ENCODE measurements at places on chromosomes 7 and 10.

- peak; percentile 57 for DNase-seq
These were observed 11.5 kb downstream of the PMS2 start for GRCh38 chr7:5997210-5997808.

GRCh38 chr10:113982296-113982695 is 61.4 kb upstream of the ADRB1 start:
- DNase-seq: no peak

- peak; percentile 54 for DNase-seq
These were observed 58.4 kb upstream of the MYO3A start for GRCh38 chr10:25875556-25876165.

DNA sequence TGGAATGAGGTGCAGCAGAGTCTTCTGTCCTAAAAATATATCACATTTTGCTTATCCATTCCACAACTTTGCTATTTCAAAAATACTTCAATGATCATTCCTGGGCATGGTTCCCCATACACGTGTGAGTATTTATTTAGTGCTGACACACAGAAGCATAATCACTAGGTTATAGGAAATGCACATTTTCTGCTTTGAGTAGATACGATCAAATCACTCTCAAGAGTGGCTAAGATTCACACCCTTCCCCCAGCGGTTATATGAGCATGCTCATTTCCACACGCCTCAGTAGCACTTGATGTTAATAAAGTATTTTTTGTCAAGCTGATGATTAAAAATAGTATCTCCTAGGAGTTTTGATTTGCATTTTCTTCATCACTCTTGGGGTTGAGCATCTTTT is 93.5 kb upstream of the LRRC4 start:
- no peak for DNase-seq

- DNase-seq: no peak
These were observed at the start of gene PROSER2 for GRCh38 chr10:11823122-11823988. PROSER2 (plus strand) TSS chr10:11823356; CDS start chr10:11852078, 28,722 bp downstream.

DNA sequence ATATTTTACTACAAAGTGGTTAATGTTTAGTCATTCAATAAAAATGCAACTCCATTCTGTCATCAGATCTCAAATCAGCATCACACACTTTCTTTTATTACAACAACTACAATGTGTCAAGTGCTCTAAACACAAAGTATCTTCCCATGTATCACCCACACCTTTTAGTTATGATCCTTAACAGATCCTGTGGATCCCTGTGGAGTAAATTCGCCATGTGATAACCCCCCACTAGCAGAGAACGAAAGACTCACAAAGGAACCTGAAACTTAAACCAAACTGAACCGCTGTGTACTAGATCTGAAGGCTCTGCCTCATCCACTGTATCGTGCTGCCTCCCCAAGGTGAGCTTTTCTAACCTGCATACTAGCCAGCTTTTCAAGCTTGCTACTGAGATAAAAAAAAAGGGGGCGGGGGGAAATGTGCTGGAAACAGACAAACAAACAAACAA is 1.7 kb downstream of the DPY19L1 start:
- DNase-seq: peak; percentile 39

- DNase-seq: no peak
These were observed 172.3 kb downstream of the KCND2 start for GRCh38 chr7:120445276-120445675.

DNA sequence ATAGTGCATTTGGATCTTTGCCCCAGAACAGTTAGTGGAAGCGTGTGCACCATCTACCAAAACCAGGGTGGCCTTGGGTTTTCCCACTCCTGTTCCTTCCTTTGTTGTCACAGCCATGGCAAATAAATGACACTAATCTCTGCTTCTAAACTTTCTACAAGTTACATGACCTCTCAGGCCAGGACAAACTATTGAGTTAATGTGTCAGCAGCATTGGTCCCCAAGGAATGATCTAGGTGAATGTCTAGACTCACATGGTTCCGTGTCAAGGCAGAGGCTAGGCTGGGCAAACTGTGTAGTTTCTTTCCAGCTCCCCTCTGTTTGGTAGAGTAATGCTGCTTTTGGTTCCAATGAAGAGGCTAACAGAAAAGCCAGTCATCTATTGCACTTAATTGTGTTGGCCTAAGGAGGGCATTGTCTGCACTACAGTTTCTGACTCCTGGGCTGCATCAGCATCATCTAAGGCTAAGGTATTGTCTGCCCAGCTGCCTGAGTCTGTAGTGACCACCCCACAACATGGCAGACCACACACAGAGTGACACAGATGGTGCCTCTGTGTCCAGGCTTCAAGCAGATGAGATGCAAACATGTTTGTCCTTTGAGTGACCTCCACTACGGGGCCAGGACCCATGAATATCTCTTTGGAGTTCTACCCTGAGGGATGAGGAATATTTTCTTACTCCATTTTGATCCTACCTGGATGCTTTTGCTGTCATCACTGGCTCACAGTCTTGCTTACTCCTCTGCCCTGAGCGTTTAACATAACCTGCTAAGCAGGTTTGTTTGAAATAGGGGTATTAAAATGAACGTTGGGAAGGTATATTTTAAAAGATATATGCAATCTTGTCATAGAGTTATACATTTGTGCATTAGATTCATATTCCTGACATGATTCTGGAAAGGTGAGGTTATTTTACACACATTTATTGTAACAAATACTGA is 1.7 kb downstream of the CYP3A4 start:
- no peak for DNase-seq

DNA sequence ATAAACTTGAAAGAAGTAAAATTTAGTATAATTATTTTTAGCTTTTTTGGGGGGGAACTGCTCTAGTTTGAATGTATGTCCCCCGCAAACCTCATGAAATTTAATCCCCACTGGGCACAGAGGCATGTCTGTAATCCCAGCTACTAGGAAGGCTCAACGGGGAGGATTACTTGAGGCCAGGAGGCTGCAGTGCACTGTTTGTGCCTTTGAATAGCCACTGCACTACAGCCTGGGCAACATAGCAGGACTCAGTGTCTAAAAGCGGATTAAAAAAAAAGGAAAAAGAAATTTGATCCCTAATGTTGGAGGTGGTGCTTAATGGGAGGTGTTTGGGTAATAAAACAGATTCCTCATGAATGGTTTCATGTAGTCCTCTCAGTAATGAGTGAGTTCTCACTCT is 43.1 kb upstream of the PHF14 start:
- DNase-seq: no peak

DNA sequence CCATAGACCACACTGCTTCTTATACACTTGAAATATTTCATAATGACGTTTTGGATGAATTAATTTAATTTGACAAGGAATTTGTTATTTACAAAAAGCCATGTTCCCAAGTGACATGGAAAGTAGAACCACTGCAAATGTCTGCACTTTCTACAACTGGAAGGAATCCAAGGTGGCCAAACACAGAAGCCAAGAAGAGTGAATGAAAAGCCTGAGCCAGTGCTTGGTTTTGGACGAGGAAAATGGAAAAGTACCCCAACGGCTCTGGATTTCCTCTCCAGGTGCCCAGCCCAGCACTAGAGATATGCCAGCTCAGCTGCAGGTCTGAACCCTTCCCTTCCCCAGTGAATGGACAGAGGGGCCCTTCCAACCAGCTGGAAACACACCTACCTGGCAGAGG is 279.4 kb downstream of the TNS3 start:
- no peak for DNase-seq

DNA sequence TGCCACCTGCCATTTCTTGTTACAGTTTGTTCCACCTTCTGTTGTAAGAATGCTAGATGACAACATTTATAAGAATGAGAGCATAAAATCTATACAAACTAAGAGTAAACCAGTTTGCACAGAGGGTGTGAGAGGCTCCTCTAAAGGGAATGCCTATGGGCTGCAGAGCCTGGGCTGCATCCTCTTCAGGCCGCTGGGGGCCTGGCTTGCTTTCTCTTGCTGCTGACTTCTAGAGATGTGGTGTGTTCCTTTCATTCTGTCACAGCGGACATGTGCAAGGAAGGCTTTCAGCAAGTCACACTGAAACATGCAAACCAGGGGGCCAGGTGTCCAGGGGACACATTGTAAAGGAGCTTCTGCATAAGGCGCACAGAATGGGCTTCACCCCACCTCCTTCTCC is 7.1 kb upstream of the ATP6V1F start:
- DNase-seq: no peak

- no peak for DNase-seq
These were observed 148.0 kb downstream of the FGFR2 start for GRCh38 chr10:121450247-121450646.

DNA sequence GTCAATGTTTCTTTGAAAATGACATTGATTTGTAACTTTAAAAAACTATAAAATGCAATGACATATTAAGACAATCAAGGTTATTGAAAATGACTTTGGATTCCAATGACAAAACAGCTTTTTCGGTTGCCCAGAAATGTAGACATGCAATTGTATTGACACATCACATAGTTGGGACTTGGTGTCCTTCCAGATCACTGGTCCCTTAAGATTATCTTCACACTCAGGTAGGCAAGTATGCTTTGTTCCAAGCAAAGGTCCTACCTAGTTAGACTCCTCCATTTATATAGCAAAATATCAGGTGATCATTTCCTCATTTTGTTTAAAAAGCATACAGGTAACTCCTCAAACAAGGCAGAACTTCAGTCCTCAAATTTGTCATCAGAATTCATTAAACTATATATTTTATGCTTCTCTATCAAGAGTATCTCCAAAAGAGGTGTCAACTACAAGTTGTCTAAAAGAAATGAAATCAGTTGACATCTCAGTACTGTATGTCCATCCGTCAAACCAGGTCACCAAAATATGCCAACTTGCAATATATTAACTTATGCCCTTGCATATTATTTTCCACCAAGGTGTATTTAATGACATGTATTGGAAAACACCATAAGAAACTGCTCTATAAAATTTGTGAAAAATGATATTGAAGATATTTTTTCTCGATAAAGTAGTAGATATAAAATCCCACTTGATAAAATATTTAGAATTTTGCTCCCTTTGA is 64.6 kb downstream of the TSPAN12 start:
- no peak for DNase-seq

DNA sequence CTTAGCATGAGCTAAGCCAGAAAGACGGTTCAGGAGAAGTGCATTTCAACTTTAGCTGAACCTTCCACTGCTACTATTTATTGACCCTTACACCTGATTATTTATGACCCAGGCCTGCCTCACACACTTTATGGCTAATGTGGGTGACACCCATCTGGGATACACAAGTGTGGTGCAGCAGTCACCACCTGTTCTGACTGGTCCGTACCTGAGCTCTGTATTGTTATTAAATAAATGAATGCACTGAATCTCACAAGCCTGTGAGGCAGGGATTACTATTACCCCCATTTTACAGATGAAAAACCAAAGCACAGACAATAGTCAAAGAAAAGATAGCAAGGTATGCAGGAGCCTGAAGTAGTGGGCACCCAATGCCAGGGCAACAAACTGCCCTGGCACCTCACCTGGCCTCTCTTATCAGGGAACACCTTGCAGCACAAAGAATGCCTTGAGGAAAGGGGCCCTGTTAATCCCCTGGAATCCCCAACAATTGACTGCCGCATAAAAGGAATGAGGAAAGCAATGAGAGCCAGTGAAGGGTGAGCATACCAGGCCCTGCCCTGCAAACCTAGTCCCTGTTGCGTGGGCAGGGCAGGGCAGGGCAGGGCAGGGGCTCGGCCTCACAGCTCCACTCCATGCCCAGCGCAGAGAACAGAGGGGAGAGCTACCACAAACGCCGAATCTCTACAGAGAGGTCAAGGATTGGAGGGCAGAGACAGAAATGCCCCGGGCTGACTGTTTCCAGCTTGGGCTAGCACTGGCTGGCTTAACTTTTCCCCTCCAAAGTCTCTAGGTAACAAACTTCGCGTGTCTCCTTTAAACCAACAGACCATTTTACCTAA is 1.3 kb downstream of the ANXA11 start:
- no peak for DNase-seq

GRCh38 chr7:158120716-158121115 is 466.9 kb downstream of the PTPRN2 start:
- DNase-seq: no peak

DNA sequence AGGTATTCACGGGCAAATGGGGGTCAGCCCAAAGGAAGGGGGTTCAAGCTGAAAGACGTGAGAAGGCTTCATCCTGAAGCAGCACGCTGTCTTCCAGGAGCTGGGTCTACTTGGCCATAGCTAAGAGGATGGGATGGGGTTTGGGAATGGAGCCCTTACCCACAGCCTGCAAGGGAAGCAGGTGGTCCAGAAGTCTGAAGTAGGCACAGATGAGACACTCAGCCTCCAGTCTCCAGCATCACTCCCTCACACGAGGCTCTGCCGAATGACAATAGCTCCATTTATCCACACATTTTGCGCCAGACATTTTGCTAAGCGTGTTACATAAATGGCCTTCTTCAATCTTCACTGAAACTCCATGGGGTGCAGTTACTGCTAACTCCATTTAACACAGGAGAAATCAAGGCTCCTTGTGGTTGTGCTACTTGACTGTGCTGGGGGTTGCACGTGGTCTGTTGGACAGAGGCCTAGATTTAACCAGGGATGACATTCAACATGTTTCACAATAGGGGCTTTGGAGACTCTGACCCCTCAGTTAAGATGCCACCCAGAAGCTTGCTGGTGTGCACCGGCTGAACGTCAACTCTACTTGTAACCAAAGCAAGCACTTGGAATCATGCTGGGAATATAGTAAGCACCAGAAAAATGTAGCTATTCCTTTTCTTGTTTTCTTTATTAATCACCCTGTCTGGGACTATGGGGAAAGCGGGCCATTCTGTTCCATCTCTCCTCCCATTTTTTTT is 85.3 kb downstream of the FAM241B start:
- DNase-seq: peak; percentile 61

DNA sequence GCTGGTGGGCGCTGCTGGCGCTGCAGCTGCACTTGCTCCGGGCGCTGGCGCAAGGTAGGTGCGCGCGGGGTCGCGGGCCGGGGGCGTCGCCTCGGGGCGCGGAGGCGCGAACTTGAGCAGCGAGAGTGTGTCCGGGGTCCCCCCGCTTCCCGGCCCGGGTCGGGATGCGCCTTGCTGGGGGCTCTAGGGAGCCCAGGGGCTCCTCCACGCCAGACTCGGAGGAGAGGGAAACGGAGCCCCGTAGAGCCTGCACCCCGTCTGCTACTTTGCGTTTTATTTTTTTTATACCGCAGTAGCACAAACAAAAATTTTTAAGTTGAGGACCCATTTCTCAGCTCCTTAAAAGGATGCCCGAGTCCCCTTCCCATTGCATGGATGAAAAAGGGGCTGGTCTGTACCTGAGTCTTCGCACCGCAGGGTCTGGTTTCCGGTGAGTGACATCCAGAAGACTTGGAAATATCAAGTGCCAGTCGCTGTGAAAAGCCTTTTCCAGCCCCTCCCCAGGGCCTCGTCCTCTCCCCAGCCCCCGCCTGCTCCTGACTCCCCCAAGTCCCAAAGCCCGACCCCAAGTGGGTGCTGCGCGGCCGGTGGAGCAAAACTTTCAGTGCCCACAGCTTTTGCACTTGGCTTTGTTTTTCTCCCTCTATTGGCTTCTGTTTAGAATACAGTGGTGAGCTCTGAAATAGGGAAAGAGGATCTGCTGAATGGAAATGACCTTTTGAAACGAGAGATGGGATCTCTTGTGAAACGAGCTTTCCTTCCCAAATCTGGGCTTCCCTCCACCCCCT is 973 bp downstream of the SDK1 start:
- DNase-seq: peak; percentile 22

DNA sequence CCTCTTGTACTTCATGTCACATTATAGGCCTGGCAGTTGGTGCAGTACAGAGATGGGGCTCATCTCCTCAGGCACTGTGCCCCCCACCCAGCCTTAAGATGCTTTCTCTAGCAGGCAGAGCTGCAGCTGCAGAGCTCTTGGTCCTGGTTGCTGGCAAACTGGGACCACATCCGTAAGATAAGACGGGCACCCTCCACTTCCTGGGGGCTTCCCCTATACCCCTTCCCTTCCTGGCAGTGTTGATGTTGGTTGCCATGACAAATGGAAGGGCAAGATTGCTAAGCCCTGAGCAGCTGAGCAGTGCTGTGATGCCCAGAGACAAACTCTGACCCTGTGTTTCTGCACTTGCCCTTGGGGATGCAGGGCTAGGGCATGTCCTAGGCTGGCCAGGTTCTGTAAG is 103.4 kb upstream of the ANLN start:
- no peak for DNase-seq

All from astrocyte of the cerebellum (primary cell).